CD8-positive, alpha-beta memory T cell (primary cell): ENCODE measurements at places on chromosomes 13 and 19.

DNA sequence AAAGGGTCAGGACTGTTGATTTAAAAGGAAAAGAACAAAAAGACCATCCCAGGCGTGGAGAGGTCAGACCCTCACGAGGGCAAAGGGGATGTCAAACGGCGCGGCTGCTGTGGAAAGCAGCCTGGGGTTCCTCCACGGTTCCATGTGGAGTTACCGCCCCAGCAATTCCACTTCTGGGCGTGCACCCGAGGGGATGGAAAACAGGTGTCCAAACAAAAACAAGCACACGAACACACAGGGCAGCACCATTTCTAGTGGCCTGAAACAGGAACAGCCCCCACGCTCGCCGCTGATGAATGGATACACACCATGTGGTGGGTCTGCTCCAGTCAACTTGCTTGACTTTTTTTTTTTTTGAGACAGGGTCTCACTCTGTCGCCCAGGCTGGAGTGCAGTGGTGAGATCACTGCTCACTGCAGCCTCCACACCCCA lies 11.2 kb downstream of the AP3D1 start:
- DNase-seq: no peak

- DNase-seq: no peak
Measured at GRCh38 chr13:113653264-113654174, 4.5 kb downstream of the ATP4B start.

DNA sequence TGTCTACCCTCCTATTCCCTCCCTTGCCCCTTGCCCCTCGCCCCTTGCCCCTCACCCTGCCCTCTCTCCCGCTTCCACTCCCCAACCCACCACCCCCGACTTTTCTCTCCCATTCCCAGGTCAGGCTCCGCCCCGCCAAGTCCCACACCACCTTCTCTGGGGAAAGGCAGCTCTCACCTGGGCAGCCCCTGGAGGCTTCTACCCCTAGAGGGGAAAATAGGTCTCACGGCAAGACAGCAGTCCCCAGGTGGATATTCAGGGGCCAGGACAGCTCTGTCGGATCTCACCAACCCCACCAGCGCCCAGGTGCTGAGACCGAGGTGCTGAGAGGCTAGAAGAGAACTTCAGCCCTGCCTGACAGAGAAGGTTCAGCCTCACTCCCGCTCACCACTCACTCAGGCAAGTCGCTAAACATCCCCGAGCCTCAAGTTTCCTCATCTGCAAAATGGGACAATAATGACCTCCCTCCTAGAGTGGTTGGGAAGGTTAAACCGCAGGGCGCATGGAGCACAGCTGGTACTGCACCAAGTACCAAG lies 1.4 kb upstream of the ERFL start:
- no peak for DNase-seq

GRCh38 chr13:100674572-100674871 lies at the start of gene TMTC4:
TMTC4 (minus strand) TSS chr13:100674795; CDS start chr13:100670362, 4,433 bp downstream.
- DNase-seq: no peak

GRCh38 chr19:47587295-47587694 lies 14.3 kb upstream of the ZNF541 start:
- DNase-seq: no peak

- DNase-seq: no peak
Measured at GRCh38 chr19:12596485-12596884, 14.1 kb downstream of the ZNF490 start.

- no peak for DNase-seq
Measured at GRCh38 chr13:43303033-43303729, 279.8 kb downstream of the DNAJC15 start.

- DNase-seq: no peak
Measured at GRCh38 chr13:44040818-44041100, 161.1 kb downstream of the LACC1 start.

GRCh38 chr19:33132425-33132824 lies 511 bp downstream of the WDR88 start:
- DNase-seq: no peak

- no peak for DNase-seq
Measured at GRCh38 chr19:38032151-38032550, 125.1 kb downstream of the SIPA1L3 start.

DNA sequence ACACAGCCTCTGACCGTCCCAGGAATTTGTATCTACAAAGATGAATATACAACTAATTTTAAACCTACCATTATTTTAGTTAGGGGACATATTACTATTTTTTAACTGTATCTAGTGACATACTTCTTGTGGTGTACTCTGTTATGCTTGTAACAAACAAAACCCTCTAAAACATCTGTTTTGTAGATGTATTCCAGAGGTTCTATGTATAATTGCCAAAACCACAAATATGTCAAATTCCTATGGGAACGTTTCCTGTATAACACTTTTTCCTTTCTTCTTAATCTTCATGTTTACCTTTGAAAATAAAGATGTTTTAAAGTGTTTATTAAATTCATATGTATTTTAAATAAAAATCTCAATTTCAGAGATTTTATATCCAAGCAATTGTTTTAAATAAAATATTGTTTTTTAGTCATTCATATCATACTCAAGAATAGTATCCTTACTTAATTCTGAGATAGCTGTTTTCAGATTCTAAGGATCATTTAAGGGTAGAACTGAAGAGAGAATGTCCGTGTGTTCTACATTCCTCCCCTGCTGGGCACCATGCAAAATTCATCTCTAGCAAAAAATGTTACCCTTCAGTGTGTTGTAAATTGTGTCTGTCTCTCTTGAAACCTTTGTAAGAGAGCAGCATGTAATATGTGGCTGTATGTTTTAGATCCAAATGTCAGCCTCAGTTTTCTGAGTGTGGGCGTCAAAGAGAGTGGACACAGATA lies 1327.7 kb downstream of the EFNB2 start:
- no peak for DNase-seq

GRCh38 chr19:40441719-40442253 lies 2.3 kb downstream of the SERTAD3 start:
- no peak for DNase-seq

- DNase-seq: no peak
Measured at GRCh38 chr13:37212826-37213225, 107.4 kb upstream of the CSNK1A1L start.

- no peak for DNase-seq
Measured at GRCh38 chr13:113545931-113546516, 38.5 kb upstream of the TFDP1 start.

DNA sequence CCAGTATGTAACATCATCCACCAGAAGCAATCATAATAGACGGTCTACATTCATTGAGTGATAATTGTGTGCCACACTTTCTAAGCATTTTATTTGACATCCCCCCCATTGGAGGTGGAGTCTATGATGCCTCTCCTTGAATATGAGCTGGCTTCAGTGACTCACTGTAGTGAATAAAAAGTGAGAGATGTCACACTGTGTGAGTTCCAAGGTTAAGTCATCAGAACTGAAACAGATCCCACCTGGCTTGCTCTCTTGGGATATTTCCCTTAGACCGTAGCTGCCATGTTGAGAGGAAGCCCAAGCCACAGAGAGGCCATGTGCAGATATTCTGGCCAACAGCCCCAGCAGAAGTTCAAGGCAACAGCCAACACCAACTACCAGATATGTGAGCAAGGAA lies 12.6 kb downstream of the RTBDN start:
- no peak for DNase-seq

GRCh38 chr13:112172641-112173251 lies 105.8 kb downstream of the SOX1 start:
- no peak for DNase-seq

GRCh38 chr19:43527860-43528622 lies 1.0 kb upstream of the ETHE1 start:
- no peak for DNase-seq

DNA sequence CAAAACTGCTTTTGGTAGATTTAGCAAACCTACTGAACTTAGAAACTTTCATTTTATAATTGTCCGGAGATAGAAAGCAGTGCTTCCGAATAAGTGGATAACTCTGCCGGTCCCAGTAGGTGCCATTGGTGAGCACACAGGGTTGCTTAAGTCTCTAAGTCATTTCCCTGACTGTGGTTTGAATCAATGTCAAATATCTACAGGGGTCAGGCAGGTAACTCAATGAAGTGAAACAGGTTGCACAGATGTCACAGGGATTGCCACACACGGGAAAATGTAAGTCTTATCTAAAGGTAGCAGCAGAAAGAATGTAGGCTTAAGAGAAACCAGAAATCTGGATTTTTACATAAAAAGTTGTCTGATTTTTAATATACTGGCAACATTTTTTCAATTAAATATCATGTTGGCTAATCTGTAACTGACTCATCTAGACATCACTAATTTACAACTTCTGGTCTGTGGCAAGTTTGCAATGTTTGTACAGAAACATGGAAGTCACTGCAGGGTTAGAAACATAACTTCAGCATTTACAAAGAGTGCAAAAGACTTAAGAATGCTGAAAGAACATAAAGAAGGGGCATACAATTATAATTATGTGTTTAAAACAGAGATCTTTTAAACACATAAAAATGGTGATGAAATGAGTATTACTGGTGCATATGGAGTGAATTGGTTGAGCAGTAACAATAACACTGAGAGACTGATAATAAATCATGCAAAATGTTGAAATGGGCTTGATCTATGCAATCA lies 14.3 kb upstream of the LRRC63 start:
- DNase-seq: no peak

DNA sequence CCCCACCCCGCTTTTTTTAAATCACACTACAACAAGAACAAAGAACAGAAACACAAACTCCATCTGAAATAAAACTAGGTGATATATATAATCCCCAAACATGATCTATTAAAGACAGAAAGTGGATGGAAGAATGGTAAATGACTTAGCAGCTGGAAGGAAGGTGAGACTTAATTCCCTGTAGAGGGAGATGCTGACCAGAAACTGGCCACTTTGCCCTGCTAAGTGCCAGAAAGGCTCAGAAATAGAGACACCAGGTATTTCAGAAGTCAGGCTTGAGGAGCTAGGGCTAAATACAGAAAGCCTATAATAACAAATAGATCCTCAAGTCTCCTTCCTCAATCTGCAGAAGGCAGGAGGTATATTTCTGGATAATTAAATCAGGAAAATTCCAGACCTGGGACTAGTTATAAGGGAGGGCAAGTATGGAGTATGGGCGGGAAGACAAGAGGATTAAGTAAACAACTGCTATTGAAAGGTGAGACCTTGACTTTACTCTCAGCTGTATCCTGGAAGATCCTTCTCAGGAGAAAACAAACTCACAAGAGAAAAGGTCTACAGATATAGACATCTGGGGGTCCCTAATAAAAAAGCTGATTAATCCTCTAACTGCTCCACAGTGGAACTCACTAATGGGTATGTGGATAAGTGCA lies 32.2 kb downstream of the MTRF1 start:
- no peak for DNase-seq

DNA sequence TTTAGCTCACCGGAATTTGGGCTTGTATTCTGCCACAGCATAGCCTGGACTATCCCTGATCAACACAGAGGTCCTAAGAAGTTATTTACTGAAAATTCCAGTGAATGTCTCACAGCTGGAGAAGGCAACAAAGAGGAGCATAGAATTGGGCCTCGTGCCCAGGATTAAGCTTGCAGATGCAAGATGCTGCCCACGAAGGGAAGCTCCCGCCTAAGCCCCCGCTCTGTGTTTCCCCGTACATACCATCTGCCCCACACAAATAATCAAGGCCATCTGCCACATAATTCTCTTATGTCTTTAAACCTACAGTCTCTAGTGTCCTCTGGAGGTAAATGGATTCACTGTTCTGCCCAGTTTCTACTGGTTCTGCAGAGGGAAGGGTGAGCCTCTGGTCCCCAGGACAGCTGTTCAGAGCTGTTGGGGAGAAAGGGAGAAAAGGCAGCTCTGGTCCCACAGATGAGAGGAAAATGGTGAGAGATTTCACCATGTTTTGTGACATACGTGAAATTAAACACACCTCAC lies 7.4 kb upstream of the TPP2 start:
- DNase-seq: no peak

DNA sequence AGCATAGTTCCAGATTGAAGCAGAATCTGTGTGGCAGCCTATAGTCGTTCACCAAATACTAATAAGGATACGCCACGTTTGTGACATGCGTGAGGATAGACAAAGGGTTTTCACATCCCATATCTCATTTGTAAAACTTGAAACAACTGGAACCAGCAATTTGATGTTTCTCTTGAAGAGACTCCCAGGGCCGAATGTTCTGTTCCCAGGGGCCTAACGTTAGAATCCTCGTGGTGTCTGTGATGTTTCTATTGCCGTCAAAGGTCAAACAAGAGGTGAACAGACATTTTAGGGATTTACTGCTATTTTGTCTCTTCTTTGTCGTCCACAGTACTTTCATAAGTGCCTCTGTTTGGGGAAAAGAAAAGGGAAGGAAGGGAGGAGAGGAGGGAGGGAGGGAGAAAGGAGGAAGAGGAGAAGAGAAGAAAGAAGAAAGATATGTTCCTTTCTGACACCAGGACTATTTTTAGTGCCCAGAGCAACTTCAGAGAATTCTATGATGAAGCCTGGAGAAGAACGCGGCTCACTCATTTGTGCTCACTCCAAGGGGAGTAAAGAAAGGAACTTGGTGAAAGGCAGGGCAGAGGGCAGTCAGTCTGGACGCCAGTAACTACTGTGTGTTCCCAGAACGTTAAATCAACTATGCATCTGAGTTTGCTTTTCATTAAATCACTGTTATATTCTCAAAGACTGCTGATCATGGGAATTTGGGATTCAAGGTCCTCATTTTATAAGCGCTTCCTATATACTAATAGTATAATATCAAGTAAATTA lies 154.5 kb downstream of the DCT start:
- DNase-seq: no peak

GRCh38 chr13:56510836-56511235 lies 629.9 kb upstream of the PRR20A start:
- DNase-seq: no peak

DNA sequence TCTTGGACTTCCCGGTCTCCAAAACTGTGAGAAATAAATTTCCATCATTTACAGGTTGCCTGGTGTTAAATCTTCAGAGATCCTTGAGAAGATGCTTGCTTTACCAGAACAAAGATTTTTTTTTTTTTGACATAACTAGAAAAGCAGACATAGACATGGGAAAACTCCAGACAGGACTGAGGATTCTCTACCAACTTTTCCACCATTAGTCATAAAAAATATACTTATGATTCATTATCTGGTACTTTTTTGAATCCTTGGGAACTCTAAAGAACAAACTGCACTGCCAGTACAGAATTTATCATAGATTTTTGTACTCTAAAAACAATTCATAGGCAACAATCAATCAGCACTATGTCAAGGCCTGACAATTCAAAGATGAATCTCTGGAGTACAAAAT lies 487.6 kb downstream of the EFNB2 start:
- no peak for DNase-seq

DNA sequence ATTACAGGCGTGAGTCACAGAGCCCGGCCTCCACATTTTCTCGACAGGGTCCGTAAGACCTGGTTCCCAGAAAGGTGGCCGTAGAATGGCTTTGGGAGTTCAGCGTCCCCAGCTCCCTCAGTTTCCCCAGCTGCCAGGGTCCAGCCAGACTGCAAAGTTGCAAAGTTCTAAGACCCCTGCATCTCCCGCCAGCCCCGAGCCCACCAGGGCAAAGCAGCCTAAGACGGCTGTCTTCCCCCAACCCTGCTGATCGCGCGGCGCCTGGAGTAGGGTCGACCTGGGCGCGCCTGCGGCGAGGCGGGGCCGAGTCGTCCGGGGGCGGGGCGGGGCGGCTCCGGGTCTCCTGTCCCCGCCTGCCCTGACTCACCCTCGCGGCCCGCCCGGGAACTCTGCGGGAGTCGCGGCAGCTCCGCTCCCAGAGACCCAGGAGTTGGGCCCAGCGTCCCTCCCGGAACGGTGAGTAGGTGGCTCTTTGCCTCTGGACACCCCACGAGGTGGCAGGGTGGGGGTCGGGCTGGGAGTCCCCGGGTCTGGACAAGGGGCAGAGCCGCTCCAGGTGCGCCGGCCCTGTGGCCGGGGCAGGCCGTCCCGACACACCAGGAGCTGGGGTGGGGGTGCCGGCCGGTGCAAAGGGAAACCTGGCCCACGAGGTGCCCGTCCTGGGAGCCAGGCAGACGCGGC lies at the start of gene LRRC8E:
TSS of gene LRRC8E (plus strand) at position 366 of the 681 bp plus-strand sequence. CDS start 7,094 bp downstream, outside the sequence.
- DNase-seq: no peak
